GM23338 (cell line): ENCODE measurements at places on chromosomes 3 and 15. TPM values are rescaled to one million over a fixed set of nuclear protein-coding genes. Genes with fewer than 3 reads are reported as not detected.

DNA sequence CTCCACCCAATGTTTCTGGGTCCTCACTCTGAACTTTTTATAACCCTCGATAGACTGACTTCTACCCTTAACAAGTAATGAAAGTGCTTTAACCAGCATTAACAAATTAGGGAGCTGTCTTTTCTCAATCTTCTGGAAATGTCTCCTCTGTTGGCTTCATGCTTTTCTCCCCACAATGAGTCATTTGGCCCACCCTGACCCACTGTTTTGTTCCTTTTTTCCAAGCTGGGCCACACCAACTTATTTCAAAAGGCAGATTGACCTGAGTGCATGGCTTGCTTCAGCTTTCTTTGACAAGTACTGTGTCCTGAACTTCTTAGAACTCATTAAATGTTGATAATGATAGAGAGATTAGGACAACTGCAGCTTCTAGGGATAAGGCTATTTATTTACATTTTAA, 199.6 kb upstream of the SEMA6D start:
- DNase-seq, result no peak

- DNase-seq, result peak; percentile 80
Measured at GRCh38 chr15:68372291-68372811, 59.6 kb downstream of the ITGA11 start.

Gene SERPINI1
- 9.2 and 13.5 TPM in 2 replicates for total RNA-seq

Gene CIB2
- total RNA-seq, result 62.6 and 64.4 TPM in 2 replicates

DNA sequence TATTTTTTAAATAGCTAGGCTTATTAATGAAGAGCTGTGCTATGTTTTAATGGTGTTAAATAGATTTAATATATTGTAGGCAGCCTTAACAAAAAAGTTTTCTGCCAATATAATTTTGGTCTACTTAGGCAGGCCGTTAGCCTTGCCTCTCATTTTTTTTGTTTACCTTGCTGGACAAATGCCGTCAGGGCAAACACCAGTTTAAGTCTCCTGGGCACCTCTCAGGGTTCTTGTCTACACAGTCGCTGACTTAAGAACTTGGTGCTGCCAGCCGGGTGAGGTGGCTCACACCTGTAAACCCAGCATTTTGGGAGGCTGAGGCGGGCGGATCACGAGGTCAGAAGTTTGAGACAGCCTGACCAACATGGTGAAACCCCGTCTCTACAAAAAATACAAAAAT, 153.3 kb downstream of the ULK4 start:
- DNase-seq, result no peak

DNA sequence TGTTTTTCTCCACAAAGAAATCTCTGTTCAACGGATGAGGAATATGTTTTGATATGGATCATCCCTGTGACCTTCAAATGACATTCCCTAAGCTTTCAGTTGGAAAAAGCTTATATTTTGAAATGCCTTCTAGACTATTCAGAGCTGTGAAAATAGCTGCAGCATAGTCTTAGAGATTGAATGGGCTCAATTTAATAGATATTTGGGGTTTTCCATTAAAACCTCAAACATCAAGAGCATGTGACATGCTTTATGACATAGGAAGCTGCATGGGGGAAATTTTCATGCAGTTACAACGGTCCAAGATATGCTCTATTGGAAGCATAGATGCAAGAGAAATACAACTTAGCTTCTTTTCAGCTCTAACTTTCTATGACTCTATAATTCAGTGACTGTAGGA, 102.8 kb downstream of the LSAMP start:
- DNase-seq, result no peak

- DNase-seq, result peak; percentile 30
Measured at GRCh38 chr15:28961391-28961790, 75.6 kb downstream of the APBA2 start.

Gene CDHR4
- 0.24 TPM in 1 of 2 replicates, not detected in the other for total RNA-seq

Gene ZDHHC23
- 14.5 and 14.8 TPM in 2 replicates for total RNA-seq

Gene ATP8B4
- 0.24 and 4.5 TPM in 2 replicates for total RNA-seq

DNA sequence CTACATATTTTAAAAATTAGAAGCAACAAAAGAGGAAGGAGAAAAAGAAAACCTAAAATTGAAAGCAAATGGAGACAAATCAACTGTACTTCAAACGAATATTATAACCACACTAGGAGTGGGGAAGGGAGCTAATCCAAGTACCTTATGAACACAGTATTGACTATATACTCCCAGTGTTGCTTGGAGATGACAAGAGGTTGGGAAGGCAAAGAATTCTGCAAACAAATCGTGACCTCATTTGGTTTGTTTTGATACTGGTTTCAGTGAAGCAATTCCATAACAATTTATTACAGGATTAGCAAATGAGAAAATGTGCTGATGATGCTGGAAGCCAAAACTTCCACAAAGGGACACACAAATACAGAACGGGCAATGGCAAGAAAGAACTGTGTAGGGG, 268.1 kb downstream of the ULK4 start:
- DNase-seq, result no peak

DNA sequence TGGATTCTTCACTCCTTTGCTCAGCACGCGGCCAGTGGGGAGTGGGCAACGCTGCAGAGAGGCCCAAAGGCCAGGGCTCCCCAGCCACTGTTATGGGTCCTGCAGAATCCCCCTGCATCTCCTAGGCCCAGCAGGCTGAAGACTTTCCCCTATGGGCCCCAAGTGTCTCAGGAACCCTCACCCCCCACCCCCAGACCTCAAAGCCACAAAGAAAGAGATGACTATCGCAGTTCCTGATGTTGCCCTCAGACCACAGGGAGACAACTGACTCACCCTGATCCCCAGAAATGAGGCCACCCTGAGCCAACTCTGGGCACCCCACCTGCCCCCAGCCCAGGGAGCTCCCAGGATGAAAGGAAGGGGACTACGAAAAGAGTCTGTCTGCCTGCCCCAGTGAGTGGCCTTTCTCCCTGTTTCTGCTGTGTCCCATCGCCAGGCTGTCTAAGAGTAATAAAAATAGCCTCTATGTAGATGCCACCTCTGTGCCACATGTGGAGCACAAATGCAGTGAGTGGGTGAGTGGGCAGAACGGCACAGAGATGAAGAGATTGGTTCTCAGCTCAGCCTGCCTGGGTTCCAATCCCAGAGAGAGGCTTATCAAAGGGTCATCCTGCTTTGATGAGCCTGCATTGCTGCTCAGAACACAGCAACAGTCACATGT, 283.0 kb downstream of the UACA start:
- no peak for DNase-seq

- DNase-seq, result peak; percentile 61
Measured at GRCh38 chr15:70376929-70377691, 279.4 kb upstream of the TLE3 start.

DNA sequence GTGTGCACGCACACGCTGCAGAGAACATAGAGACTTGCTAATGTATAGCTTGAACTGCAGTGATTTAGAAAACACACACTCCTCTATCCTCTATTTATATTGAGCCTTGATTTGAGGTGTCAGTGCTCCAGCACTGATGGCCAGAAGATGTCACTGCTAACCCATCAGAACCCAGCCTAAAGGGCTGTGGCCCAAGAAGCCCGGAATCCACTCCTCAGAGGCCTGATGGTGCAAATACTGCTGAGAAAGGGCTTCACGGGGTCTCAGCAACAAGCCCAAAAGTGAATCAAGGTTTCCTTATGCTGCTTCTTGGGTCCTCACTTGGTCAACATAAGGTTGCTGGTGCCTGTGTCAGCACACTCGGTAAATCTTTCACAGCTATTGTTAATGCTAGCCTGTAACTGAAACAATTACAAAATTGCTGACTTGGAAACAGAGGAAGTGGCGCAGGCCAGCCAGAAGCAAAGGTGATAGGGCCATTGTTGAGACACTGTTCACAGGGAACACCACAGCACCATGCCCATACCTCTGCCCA, 60.3 kb downstream of the HEG1 start:
- peak; percentile 86 for DNase-seq

Gene HDC
- not detected in 2 replicates for total RNA-seq

DNA sequence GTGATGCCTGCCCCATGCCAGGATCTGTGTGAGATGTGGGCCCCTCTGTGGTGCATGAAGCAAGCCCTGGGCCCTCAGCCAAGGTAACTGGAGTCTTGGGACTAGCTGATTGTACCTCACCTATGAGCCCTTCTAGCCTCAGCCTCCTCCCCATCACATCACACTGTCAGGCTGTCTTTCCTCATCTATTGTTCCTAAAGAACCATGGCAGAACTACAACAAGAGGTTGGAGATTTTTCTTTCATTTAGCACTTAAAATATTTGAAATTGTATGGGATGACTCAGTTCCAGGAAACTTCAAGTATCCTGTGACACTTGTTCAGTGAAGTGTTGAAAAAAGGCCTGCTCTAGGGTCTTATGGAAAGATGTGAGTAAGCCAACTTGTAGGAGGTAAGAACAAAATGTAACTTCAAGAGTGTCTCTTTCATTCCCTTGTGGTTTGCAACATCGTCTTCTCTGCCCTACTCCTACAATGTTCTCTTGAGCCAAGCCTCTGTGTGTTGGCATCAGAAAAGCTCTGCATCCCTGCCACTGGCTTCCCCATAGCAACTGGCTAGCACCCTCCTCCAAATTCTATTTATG, 58.7 kb upstream of the TIPARP start:
- no peak for DNase-seq

- no peak for DNase-seq
Measured at GRCh38 chr3:165800970-165801369, 36.3 kb downstream of the BCHE start.

GRCh38 chr15:68518785-68519430, 59.9 kb upstream of the CORO2B start:
- DNase-seq, result no peak

GRCh38 chr15:57427367-57427821, 51.1 kb downstream of the CGNL1 start:
- peak; percentile 88 for DNase-seq

DNA sequence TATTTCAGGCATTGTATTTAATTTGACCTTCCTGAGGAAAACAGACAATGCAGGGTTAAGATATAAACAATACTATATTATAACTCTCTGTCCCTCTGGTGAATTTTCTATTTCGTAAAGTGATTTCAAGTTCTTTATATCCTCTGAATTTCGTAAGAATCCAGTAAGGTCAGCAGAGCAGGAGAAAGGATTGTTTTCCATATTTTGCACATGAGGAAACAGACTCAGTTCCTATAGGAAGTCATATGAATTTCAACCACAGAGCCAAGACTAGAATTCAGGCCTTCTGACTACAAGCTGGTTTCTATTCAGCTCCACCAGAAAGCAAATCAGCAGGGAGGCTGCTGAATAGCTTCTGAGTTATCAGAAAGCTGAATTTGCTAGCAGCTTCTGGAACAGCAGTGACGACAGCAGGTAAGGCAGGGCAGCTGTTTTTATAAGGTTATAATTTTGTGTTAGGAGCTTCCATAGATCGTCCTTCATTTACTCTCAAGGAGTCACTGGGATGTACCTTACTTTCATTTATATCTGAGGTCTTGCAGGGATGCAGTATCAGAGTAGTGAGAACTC, 11.1 kb upstream of the PLAAT1 start:
- DNase-seq, result peak; percentile 23

DNA sequence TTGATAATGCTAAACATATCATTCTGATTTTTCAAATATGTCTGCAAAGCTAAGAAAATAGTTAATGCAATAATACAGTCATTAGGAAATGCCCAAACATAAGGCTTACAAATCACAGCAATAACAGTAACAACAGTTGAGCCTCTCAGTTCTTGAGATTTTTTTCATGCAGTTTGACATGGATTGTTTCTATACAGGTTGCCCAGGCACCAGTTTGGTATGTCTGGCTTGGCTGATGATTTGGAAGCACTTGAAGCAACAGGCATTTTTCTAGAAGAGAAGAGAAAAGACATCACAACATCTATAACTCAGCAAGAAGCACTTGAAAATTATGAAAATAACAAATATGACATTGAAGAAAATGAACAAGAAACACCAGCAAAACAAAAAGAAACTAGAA, 78.7 kb upstream of the COL6A5 start:
- no peak for DNase-seq

DNA sequence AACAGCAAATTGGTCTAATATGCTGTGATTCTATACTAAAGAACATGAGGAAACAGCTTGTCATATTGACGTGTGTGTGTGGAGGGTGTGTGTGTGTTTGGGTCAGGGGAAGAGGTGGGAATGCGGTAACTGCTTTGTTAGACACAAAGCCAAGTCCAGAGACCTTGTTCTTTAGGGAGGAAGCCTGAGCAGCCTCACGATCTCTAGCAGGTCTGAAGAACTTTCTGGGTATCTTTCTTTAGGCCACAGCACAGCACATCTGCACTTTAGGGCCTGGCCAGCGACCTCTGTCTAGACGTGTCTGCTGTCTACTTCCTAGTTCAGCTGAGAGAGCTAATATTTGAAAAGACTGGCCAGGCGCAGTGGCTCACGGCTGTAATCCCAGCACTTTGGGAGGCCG, 220.0 kb upstream of the TPRG1 start:
- DNase-seq, result no peak

DNA sequence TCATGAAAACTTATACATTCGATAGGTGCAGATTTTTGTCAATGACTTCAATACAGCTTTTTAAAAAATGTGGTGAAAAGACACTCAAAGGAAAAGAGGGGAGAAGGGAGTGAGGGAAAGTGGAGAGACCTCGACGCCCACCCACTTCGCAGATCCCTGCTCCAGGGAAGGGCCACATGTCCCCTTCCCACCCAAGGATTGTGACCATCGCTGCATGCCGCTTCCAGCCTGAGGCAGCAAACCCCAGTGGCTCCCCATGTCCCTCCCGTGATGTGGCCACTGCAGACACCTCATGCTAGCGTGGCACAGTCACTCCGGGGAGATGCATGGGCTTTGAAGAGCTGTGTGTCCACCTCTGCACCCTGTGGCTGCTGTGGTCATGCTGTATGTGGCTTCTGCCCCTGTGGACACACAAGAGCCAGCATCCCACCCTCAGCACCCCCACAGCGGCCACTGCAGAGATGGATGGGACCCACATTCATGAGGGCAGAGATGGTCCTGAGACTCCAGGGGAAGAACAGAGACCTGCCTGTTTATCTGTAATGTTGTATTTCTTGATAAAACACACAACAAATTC, 230.2 kb downstream of the OCA2 start:
- no peak for DNase-seq

DNA sequence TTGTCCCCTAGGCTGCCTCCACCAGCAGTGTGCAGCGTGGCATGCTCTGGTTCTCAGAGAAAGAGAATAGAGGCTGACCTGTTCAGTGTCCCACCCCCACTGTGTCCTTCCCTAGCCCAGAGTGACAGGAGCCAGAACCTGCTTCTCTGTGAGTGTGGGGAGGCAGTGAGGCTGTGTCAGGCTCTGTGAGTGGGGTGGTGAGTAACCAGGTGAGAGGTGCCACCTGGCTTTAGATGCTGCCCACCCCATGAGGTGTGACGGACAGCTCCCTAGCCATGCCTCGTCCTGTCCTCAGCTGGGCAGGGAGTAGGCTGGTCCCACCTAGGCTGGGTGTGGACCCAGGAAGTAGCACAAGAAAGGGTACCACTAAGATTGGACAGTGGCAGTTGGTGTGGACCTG, 6.3 kb downstream of the TEX264 start:
- no peak for DNase-seq

DNA sequence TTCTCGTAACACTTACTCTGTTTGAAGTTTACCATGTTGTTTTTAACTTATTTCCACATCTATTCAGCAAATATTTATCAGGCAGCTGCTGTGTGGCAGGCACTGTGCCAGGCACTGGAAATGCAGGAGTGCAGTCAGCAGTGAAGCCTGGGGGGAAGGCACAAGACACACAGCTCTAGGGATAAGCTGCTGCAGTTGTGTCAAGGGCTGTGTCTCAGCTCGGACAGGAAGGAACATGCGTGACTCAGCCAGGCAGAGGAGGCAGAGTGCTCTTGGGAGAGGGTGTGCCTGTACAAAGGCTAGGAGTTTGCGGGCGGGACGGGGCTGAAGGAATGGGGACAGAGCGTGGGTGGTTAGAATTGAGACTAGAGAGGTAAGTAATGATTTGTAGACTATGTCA, 24.7 kb downstream of the LYSMD4 start:
- no peak for DNase-seq

Gene CLDN11
- 8.1 and 8.3 TPM in 2 replicates for total RNA-seq

- no peak for DNase-seq
Measured at GRCh38 chr15:87619161-87619960, 637.2 kb downstream of the NTRK3 start.
